ENCODE measurements at places on chromosomes 7 and 10.
A peak's percentile ranks its signal among the peaks of the same experiment; 100 is the strongest.

DNA sequence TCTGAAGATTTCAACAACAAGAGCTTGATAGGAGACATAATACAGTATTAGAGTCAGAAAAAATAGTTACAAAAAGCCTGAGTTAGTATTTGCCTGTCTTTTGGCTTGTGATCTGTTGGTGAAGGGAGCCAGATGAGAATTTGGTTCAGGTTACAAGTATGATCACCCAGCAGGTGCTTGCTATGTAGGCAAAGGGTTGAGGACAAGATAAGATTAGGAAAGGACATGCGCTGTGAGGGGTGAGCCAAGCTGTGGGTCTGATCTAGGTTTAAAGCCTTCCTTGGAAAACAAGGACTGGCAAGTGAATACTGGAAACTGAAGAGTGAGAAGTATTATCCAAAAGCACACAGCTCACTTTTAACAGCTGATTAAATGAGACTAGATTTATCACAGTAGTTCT lies 28.7 kb upstream of the CD36 start:
- DNase-seq, result no peak

DNA sequence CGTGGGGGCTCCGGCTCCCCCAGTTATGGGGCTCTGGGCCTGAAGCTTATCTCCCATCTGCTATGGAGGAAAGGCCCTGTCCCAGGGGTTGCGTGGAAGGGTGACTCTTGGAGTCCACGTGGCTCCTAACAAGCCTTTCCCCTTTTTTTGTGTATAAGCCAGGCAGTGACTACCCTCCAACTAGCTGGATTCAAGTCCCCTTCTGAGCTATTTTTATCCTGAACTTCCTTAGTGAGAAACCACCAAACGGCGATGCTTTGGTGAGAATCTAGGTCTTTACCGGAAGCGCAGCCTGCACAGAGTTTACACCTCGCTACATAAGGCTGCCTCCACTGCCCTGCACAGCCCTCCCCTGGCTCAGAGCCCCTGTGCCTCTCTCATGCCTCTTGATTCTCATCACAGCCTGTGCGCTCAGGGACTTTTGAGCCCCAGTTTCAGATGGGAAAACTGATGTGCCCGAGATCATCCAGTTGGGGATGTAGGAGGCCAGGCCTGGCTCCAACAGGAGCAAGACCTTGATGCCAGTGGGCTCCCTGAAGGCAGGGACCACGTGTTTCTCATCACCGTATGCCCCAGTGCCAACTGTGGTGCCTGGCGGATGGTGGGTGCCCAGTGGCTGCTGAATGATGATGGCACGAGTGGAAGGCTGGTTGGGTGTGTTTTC lies 102.3 kb upstream of the PPIF start:
- no peak for DNase-seq

DNA sequence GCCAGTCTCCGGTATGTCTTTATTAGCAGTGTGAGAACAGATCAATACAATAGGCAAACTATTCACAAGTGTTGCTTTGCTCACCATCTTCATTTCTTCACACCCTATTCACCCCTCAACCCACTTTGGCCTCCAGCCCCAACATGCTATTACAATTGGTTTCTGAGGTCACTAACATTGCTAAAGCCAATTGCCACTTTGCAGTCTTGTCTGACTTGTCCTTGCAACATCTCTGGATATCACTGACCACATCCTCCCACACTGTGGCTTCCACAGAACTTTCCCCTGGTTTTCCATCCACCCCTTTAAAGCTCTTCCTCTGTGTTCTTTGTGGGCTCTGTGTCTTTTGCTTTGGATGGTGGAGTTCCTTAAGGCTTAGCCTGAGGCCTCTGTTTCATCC lies 5.2 kb upstream of the APBB1IP start:
- no peak for DNase-seq

DNA sequence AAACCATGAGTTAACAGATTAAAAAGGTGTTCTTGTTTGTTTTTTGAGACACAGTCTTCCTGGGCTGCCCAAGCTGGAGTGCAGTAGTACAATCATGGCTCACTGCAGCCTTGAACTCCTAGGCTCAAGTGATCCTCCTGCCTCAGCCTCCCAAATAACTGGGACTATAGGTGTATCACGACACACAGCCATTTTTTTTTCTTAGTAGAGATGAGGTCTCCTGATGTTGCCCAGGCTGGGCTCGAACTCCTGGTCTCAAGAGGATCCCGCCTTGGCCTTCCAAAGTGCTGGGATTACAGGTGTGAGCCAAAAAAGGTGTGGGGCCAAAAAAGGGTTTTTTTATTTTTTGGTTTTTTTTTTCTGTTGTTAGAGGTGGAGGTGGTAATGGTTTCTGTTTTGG lies 29.3 kb downstream of the KMT2C start:
- no peak for DNase-seq

GRCh38 chr10:129030996-129031843 lies 435.8 kb upstream of the MGMT start:
- no peak for DNase-seq

DNA sequence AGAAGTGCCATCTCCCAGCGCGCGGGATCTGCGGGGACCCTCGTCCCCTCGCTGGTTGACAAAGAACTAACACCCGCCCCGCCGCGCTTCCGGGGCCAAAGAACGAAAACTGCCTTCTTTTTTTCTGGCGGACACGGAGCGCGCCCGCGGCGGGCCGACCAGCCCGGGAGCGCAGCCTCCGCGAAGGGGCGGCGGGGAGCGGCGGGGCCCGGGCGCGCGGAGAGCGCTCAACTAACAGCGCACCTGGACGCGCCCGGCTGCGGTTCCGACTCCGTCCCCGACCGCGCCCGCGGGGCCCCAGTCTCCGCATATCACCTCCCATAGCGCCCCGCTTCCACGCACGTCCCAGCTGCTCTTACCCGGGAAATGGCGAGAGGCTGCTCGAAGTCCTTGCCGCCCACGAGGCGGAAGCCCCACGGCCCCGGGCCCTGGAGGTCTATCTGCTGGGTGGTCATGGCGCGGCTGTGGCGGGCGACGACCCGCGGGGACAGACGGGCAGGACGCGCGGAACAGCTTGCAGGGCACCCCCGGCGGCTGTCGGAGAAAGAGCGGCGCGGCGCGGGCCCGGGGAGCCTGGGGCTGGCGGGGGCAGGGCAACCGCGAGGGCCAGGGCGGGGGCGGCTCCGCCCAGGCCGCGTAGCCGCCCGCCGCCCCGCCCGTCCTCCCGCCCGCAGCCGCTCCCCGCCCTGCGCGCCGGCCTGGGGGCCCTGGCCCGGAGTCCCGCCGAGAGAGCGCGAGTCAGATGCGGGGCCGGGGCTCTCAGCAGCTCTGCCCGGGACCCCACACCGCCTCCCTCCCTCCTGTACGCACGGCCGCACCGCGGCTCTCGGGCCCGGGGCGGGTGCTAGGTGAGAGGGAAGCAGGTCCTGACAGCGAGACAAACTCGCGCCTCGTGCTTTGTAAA lies at the start of gene PDLIM1:
TSS of gene PDLIM1 (minus strand) at position 543 of the 904 bp plus-strand sequence. CDS start at position 455, 88 bp downstream.
- DNase-seq, result peak; percentile 86

GRCh38 chr10:78925275-78925674 lies 143.5 kb upstream of the ZMIZ1 start:
- no peak for DNase-seq

- DNase-seq, result no peak
Observed at GRCh38 chr7:134811765-134812164, 32.3 kb downstream of the CALD1 start.

GRCh38 chr10:103816431-103816830 lies 38.9 kb downstream of the SH3PXD2A start:
- no peak for DNase-seq

- no peak for DNase-seq
Observed at GRCh38 chr7:11208883-11209465, 235.3 kb downstream of the PHF14 start.

GRCh38 chr10:115710136-115710535 lies 562.9 kb downstream of the GFRA1 start:
- no peak for DNase-seq

GRCh38 chr7:47338026-47338425 lies 243.9 kb downstream of the TNS3 start:
- no peak for DNase-seq

DNA sequence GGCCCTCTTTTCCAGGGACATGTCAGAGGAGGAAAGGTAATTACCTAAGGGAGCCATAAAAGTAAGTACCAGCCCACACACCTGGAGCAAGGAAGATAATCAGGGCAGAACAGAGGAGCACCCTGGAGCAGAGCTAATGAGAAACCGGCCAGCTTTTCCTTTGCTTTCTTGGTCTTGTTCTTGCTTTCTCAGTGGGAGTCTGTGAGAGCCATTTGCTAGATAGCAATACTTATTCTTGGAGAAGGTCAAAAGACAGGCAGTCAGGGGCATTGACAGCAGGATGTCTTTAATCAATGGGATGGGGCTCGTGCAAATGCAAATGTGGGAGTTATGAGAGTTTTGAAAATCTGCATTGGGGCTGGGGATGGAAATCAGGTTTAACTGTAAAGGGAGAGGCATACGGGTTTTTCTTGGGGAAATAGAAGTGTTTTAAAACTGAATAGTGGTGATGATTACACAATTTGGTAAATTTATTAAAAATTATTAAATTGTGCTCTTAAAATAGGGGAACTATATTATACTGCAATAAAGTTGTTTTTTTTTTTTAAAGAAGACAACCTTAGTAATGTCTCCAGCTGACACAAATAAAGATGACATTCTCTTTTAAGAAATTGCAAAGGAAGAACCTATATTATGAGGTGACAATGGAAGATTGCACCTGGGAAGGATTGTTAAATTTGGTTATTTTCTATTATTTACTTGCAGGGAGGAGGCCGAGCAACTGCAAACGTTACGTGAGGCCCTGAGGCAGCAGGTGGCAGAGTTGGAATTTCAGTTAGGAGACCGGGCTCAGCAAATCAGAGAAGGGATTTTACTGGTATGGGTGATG lies 35.6 kb upstream of the PPP1R17 start:
- DNase-seq, result no peak

DNA sequence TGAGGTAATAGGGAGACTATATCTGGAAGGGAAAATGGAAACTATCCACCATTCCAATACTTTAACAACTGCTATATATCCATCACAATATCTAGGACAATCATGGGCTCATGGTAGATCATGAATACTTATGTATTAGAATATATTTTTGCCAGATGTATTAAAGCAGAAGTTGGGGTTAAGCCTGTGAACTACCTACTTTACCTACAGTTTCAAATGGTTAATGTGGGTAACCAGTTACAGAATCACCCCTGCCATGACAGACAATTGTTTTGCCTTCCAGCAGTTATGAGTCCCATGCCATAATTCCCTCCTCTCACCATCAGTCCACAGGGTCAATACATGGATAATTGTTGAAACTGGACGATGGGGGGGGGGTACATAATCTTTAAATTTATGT lies 29.9 kb upstream of the RAPGEF5 start:
- no peak for DNase-seq

GRCh38 chr7:148931470-148931869 lies 47.4 kb upstream of the EZH2 start:
- peak; percentile 12 for DNase-seq

- no peak for DNase-seq
Observed at GRCh38 chr10:43862756-43863155, 214.1 kb upstream of the ZNF32 start.

DNA sequence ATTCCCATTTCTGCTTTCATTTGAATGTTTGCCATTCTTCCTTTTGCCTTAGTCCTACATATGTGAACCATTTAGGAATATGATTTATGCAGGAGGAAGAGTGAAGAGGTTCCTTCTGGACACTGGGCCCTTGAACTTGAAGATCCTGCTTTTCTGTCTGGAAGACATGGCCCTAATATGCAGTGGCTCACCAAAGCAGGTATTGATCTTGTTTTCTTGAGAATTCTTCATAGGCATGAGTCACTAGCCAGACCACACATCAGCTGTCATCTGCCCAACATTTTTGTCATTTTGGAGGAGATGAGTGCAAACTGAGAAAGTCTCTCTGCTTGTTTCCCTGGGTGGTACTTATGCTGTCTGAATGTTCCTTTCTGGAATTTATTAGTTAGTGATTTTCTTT lies 382.6 kb downstream of the LRMDA start:
- DNase-seq, result no peak

DNA sequence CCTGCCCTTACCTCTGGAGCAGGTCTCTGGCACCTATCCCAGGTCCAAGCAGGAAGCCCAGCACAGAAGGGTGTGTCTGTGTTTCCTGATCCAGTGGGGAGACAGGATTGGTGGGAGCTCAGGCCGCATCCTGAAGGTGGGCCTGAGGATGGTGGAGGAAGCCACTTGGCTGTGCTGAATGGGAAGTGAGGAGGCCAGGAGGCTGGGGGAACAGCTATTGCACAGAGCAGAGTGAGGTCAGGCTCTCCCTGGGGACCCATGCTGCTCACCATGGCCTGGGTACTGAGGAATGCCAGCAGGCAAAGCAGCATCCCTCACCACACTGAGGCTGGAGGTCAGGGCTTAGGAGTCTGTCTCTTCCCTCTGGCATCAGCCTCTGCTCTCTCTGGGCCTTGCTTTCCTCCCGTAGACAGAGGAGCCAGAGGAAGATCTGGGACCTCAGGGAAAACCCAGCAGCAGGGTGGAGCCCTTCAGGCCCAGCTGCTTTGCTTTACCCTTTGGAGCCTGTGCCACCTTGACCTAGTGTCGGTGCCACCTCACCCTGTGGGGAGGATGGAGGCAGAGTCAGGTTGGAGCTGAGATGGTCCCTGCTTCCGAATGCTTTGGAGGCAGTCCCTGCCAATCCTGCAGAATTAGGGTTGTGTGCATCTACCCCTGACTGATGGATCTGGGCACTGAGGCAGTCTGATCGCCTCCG lies 39.0 kb downstream of the CDH23 start:
- DNase-seq, result peak; percentile 64
